ENCODE measurements at places on chromosomes 2 and 18.

GRCh38 chr2:144452169-144452988, 67.5 kb downstream of the ZEB2 start:
- no peak for DNase-seq

GRCh38 chr2:150619607-150620330, 132.3 kb upstream of the RND3 start:
- DNase-seq = no peak

DNA sequence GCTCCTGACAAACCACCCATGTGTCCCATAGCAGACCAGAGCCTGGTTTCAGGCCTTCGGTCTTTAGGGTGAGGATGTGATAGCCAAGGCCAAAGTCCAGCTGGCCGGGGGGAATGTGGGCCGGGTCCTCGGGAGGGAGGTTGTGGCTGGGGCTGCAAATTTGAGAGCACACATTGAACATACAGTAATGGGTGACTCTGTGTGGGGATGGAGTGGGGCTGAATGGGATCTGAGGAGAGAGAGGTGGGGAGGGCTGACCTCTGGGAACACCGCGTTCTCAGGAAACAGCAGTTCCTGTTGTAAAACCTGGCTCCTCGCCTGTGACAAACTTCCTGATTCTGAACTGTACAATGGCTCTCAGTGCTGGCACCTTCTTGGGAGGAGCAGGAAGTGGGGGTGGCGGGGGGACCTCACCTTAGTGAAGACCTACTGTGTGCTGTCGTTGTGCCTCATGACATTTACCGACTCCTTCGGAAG, 48.8 kb downstream of the MCFD2 start:
- DNase-seq = no peak

DNA sequence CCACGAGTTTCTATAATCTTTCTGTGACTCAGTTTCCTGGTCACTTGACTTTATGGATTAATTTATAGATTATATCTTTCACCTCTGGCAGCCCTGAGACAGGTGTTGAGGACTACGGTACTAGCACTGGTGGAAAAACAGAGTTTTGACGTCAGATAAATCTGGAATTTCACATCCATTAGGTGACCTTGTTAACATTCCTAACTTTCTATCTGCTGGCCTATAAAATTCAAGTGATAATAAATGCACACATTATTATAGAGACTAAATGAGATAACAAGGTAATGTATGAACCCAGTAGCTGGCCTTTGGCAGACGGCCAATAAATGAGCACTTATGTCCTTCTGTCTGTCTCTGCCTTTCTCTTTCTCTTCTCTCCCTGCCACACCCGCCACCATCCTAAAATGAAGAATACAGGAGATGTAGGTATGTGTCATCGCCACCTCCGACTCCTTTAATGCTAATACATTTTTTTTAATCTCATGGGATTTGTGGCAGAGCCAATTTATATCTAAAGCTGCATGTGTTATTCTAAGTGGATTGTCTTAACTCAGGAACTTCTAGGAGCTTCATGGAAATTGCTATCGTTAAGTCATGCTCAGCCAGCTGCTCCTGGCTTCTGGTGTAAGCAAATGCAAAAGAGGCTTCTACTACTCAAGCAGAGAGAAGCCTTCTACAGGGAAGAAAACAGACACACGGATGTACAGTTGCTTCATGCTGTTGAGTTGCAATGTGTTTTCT, 2.3 kb downstream of the TM4SF20 start:
- DNase-seq = no peak

All from stimulated activated CD8-positive, alpha-beta memory T cell treated with anti-CD3 and anti-CD28 coated beads, Interleukin-15, amount 100 ng/mL, for 48 hours (primary cell).